ENCODE measurements at places on chromosomes 6 and 20.

DNA sequence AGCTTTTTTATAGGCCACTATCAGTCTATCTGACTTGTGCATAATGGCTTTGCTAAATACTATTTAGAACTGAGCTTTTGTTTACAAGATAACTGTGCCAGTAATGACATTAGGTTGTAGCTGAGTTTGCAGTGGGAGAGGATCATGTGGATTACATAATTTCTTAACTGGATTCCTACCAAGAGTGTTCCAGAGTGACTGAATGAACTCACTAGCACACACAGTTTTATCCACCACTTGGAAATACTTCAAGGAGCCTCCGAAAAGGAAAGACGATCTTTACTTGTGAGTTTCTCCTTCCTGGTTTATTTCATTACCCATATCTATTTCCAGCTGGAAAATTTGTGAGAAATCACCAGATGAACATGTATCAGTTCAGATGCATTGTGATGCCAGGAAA lies 10.9 kb upstream of the SYNE1 start:
- no peak for DNase-seq

GRCh38 chr20:50231854-50232253 lies 41.2 kb downstream of the CEBPB start:
- DNase-seq = no peak

GRCh38 chr6:119590066-119590465 lies 240.5 kb upstream of the MAN1A1 start:
- no peak for DNase-seq

GRCh38 chr6:140711019-140711613 lies 1336.7 kb upstream of the CITED2 start:
- no peak for DNase-seq

DNA sequence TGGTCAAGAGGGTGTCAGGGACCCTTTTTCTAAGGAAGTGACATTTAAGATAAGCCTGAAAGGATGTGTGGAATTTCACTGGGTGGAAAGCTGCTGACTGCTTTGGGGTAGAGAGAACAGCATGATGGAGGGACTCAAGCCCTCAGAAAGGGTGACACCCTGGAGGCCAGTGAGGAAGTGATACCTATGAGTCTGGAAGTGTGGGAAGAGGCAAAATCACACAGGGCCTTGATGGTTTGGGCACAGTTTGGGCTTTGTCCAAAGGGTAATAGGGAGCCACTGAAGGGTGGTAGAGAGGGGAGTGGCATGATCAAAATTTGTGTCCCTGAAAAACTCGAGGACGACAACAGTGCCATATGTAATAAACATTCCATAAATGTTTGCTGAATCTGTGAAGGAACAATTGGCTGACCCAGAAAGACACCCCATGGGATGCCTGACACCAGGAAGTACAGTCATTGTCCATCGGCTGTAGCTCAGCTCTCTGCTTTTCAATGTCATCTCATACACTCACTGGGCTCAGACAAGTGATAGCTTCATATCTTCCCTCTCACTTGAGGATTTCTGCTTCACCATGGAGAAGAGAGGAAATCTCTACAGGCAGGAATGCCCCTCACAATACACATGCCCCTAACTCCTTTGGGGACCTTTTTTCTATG lies 21.3 kb downstream of the CASS4 start:
- no peak for DNase-seq

- DNase-seq = no peak
These were observed 181.7 kb downstream of the WDR27 start for GRCh38 chr6:169520104-169520503.

GRCh38 chr6:89475101-89475500 lies 42.1 kb downstream of the ANKRD6 start:
- no peak for DNase-seq
